SJSA1 (cell line): ENCODE measurements at places on chromosomes 2 and 18. TPM values are rescaled to one million over a fixed set of nuclear protein-coding genes. Genes with fewer than 3 reads are reported as not detected.
A peak's percentile ranks its signal among the peaks of the same experiment; 100 is the strongest.

Gene METTL5
- 81.2 and 120 TPM in 2 replicates for total RNA-seq

Gene AMER3
- not detected in 2 replicates for total RNA-seq

Gene COL6A3
- 160 and 243 TPM in 2 replicates for total RNA-seq

Gene SLC9A2
- 0.03 TPM in 1 of 2 replicates, not detected in the other for total RNA-seq

DNA sequence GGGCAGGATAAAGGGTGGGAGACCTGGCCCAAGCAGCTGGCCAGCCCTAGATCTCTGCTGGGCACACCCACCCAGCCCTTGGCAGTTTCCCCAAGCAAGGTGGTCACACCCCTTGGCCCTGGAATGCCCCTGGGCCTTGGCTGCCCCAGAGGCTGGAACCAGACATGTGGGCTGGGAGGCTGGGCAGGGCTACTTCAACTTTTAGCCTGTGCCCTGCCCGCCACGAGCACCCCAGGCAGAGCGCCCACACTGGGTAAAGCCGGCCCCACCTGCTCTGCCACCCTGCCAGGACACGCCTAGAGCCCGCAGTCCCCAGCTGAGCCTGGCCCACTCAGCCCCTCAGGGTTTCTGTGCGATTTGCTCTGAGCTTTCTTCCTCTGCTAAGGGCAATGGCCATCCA, 119.7 kb upstream of the SMAD2 start:
- no peaks in the 10 kb centered on the region for H3K36me3 ChIP-seq
- no peak overlapping the region for H3K4me3 ChIP-seq
- H3K27ac ChIP-seq: no peak overlapping the region
- H3K4me1 ChIP-seq: no peaks in the 10 kb centered on the region
- no peak for DNase-seq

- H3K36me3 ChIP-seq: peaks cover 8% of the 10 kb centered on the region
- H3K4me1 ChIP-seq: peaks cover 15% of the 10 kb centered on the region
- no peaks in the 10 kb centered on the region for H3K27me3 ChIP-seq
- no peak overlapping the region for H3K4me3 ChIP-seq
- DNase-seq: no peak
Observed at GRCh38 chr2:28747714-28748113, 3.9 kb upstream of the PPP1CB start.

DNA sequence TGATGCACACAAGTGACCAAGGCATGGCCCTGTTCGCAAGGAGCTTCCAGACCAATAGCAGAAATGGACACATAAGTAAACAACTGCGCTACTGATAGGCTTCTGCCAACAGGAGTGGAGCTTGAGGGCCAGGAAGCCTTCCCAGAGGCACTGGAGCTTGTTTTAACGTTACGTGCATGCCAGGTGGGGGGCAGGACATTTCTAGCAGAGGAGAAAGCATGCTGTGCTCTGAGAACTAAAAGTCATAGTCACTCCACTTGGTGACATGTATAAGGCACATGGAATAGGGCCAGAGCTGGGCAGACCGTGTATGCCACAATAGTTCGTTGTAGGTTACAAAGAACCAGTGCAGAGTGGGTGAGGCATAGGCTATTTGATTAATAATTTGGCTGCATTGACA, 184.2 kb downstream of the NEDD4L start:
- H3K4me1 ChIP-seq: peaks cover 61% of the 10 kb centered on the region
- H3K4me3 ChIP-seq: no peak overlapping the region
- no peak for DNase-seq

GRCh38 chr2:197028230-197028629, 101.7 kb upstream of the PGAP1 start:
- peaks cover 6% of the 10 kb centered on the region; the same call in 1 of the 2 replicates for H3K4me1 ChIP-seq
- no peaks in the 10 kb centered on the region for H3K27me3 ChIP-seq
- no peak overlapping the region for H3K4me3 ChIP-seq
- H3K27ac ChIP-seq: peak overlapping the region; percentile 46
- peak; percentile 70 for DNase-seq

- H3K36me3 ChIP-seq: peaks cover 12% of the 10 kb centered on the region
- no peak overlapping the region for H3K4me3 ChIP-seq
- H3K4me1 ChIP-seq: peaks cover 37% of the 10 kb centered on the region
- no peak for DNase-seq
Observed at GRCh38 chr2:196168181-196168580, 3.2 kb downstream of the STK17B start.

GRCh38 chr18:26210147-26210546, 16.1 kb upstream of the TAF4B start:
- H3K4me3 ChIP-seq: no peak overlapping the region
- DNase-seq: no peak
- no peaks in the 10 kb centered on the region for H3K27me3 ChIP-seq
- H3K4me1 ChIP-seq: no peaks in the 10 kb centered on the region
- H3K36me3 ChIP-seq: no peaks in the 10 kb centered on the region

DNA sequence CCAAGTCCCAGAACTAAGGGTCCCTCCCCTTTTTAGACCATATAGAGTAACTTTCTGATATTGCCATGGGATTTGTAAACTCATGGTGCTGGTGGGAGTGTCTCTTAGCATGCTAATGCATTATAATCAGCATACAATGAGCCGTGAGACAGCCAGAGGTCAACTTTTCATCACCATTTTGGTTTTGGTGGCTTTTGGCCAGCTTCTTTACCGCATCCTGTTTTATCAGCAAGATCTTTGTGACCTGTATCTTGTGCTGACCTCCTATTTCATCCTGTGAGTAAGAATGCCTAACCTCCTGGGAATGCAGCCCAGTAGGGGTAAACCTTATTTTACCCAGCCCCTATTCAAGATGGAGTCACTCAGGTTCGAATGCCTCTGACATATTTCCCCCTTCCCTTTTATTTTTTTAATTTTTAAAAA, 148.2 kb downstream of the PHLPP1 start:
- 0 out of 2 replicates have a peak, but pooled peaks cover 3% of the 10 kb centered on the region for H3K4me1 ChIP-seq
- DNase-seq: no peak
- H3K27ac ChIP-seq: no peak overlapping the region

- no peaks in the 10 kb centered on the region for H3K27me3 ChIP-seq
- DNase-seq: no peak
- H3K36me3 ChIP-seq: no peaks in the 10 kb centered on the region
Observed at GRCh38 chr2:17166506-17166905, 351.7 kb downstream of the RAD51AP2 start.
